ENCODE measurements at places on chromosomes 12 and 14.

GRCh38 chr12:127145929-127146789, 1120.8 kb upstream of the TMEM132C start:
- peak; percentile 96 for DNase-seq

GRCh38 chr12:92208613-92209121, 63.0 kb upstream of the BTG1 start:
- DNase-seq = no peak

DNA sequence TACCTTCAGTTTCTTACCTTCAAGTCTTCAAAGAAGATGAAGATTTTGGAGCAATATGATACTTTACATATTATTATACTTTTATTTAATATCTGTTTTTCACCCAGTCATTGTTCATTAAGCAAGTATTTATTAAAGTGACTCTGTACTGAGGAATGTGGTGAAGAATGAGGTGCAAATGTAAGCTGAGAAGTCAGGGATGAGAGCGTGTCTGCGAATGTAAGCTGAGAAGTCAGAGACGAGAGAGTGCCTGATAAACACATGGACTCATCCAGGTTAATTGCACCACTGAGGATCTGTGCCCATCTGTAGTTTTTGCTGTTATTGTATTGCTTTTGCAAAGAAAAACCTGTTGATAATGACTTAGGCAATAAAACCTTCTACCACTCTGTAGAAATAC, 211.9 kb upstream of the FAR2 start:
- no peak for DNase-seq

GRCh38 chr14:44388306-44388705, 118.8 kb downstream of the FSCB start:
- no peak for DNase-seq

DNA sequence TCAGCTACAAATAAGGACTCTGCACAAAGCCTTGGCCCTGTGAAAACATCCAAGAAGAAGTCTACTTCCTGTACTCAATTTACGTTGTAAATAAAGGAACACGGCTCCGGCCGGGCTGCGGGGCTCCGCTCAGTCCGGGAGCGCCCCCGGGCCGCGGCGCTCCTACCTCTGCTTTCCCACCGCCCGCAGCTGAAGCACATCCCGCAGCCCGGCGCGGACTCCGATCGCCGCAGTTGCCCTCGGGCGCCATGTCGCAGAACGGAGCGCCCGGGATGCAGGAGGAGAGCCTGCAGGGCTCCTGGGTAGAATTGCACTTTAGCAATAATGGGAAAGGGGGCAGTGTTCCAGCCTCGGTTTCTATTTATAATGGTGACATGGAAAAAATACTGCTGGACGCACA, 502.3 kb upstream of the FOXG1 start:
- peak; percentile 1 for DNase-seq

- no peak for DNase-seq
Measured at GRCh38 chr12:105667973-105668743, 337.7 kb downstream of the C12orf75 start.

GRCh38 chr12:119036878-119037825, 55.8 kb downstream of the SRRM4 start:
- DNase-seq = peak; percentile 78

DNA sequence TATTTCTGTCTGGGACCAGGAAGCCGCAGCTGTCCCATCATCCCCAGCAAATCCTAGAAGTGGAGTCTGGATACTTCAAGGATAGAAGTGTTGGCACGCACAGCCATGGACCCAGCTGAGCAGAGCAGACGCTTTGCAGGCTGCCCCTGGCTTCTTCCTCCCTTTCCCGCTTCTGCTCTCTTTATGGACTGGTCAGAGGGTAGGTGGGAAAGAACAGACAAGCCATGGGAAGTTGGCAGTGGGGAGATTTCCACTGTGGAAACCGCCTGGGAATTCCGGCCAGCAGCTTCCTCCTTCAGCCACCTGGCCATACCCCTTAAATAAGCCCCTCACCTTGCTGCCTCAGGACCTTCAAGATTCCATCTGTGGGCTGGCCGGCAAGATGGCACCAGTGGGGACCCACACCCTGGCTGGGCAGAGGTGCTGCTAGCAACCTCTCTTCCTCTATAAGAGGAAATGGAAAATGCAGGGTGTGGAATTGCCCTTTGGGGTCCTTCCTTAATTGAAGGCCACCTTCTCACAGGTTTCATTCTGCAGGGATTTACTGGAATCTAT, 20.6 kb downstream of the OTUB2 start:
- DNase-seq = no peak

- no peak for DNase-seq
Measured at GRCh38 chr12:81811061-81811777, 52.1 kb upstream of the PPFIA2 start.

DNA sequence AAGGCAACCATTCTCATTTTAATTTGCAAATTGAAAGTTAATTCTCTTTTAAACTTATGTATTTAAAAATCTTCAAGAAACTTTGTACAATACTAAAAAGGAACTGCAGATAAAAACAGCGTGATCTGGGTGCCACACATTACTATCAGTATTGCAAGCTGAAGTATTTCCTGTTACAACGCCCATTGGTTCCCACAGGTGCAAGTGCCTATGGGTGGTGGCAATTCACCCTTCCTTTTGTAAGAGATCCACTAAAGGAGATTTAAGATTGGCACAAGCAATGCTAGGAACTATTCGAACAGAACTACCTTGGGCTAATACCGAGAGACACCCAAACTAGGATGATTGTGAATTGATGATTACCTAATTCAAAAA, 13.2 kb downstream of the TAOK3 start:
- no peak for DNase-seq

DNA sequence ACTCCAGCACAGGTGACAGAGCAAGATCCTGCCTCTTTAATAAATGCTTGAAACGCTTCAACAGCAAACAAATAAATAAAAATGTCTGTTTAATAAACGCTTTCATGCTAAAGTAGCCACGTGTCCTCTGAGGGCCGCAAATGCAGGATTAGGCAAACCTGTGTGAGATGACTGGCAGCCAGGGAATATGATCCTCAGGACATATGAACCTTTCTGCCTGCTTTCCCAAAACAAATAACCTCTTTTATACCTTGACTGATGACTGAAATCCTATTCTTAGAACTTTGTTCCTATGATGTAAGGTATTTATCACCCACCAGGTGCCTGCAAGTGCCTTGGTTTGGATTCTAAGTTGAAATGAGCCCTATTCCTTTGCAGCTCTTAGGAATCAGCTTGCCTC, 14.5 kb upstream of the FLVCR2 start:
- DNase-seq = no peak

DNA sequence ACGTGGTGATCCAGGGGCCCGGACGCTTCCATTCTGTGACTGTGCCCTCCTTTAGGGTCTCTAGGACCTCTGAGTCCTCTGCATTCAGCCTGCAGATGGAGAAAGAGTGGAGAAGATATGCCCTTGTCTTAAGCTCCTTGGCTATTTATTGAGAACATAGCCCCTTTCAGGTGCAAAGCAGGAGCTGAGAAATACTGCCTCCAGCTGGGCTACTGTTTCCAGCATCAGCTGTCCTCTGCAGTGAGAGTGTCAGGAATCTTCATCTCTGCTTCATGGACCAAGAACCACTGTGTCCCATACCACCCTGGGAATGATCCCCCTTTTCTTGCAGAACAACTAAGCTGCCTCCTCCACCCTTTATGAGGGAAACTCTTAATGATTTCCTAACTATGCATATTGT, 47.8 kb upstream of the CEP83 start:
- DNase-seq = no peak

GRCh38 chr12:77401064-77401769, 335.8 kb upstream of the E2F7 start:
- no peak for DNase-seq

GRCh38 chr12:104738331-104738730, 219.8 kb downstream of the SLC41A2 start:
- DNase-seq = no peak

- DNase-seq = no peak
Measured at GRCh38 chr14:54023027-54023426, 66.4 kb upstream of the BMP4 start.

- no peak for DNase-seq
Measured at GRCh38 chr14:97719931-97720330, 922.7 kb downstream of the VRK1 start.

GRCh38 chr14:90715993-90716392, 100.2 kb downstream of the TTC7B start:
- peak; percentile 7 for DNase-seq

DNA sequence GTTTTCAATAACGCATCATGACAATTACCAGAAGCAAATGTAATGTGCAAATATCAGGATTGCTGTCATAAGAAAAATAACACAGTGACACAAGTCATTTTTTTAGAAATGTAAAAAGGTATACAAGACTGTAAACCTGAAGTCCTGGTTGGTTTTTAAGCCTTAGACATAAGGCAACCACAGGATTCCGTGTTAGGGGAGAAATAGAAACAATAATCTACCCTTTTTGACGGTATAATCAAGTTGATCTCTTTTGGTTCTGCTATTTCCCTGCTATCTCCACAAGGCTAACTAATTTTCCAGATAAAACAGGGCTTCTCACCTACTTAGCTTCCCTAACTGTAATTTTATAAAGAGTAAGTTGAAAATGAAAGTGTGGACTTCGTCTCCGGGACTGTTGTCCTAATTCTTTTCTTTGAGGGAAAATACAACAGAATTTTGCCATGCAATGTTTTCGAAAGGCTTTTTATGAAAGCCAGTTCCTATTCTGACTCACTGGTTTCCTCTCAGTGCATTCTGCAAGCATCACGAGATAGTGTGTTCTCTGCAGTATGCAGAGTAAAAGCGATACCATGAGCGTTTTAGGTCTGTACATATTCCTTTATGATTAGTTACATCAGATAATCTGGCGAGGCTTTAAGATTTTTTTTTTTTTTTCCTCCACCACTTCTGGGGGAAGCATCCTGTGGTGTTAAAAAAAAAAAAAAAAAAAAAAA, 10.6 kb downstream of the MYO1H start:
- no peak for DNase-seq

GRCh38 chr14:61578745-61579144, 116.6 kb upstream of the HIF1A start:
- no peak for DNase-seq

DNA sequence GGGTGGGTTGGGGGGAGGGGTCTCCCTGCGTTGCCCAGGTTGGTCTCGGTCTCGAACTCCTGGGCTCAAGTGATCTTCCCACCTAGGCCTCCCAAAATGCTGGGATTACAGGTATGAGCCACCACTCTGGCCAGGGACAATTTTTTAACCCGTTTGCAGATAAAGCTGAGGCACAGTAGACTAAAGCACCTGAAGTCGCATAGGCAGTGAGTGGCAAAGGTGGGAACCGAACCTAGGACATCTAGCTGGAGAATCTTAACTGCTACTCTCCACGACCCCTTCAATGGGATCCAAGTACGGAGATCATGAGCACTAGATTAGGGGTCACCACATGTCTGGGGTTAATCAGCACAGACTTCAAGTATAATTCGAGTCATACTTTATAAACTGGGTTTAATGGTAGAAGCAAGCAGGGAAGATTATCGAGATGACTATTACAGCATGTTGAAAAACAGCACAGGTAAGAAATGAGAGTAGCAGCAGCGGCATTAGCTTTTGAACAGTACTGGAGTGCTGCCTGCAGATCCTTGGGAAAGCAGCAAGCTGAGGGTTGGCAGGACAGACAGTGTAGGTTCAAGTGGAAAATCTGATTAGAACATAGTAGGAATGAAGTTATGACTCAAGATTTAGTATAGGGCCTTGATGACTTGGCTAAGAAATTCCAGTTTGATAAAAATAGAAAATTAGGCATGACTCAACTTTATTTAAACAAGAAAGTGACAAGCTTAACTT, 23.9 kb downstream of the NID2 start:
- DNase-seq = no peak

All from eye (tissue), 1 donor.